ENCODE measurements at places on chromosomes 12 and 14.

DNA sequence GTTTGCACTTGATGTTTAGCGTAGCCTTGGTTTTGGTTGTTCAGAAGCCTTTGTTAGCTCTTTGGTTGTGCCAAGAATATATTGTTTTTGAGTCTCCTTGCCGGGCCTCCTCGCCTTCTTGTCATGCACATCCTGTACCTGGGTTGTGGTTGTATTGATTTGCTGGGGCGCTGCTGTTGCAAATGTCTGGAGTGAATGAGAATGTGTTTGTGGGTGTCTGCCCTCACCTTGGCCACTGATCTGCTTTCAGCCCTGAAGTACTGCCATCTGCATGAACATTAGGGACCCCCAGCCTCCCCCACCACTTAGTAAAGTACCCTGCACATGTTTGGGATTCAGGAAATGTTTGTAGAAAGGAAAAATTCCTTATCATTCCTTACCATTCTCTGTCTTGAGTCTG is 16.5 kb downstream of the PRKCH start:
- DNase-seq = no peak

GRCh38 chr12:89461190-89461589 is 63.4 kb downstream of the GALNT4 start:
- no peak for DNase-seq

DNA sequence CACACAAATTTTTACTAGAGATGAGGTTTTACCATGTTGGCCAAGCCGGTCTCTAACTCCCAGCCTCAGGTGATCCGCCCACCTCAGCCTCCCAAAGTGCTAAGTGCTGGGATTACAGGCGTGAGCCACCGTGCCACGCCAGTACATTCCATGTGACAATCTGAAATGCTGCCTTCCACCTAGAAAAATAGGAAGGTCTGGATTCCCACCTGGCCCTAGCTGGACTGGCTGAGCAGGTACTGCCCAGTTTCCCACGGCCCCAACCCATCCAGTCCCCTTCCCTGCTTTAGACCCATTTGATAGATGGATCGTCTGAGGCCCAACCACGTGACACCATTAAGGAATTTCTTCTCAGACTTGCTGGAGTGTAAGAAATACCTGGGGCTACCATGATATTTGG is 55.4 kb downstream of the KDM2B start:
- DNase-seq = no peak

DNA sequence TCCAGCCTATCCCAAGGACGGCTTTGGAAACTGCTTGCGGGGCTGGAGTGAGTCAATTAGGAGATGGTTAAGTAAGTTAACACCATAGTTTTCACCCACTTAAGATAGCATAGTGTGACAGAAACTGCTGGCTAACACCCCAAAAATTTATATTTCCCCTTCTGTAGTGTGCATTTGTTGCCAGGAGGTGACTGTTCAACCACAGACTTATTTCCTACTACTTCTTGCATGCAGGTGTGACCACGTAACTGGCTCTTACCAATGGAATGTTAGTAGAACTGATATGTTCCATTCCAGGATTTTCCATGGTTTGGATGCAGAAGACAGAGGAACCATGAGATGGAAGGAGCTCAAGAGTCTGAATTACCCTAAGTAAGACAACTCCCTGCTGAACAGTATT is 52.9 kb upstream of the SLC35F4 start:
- DNase-seq = no peak

DNA sequence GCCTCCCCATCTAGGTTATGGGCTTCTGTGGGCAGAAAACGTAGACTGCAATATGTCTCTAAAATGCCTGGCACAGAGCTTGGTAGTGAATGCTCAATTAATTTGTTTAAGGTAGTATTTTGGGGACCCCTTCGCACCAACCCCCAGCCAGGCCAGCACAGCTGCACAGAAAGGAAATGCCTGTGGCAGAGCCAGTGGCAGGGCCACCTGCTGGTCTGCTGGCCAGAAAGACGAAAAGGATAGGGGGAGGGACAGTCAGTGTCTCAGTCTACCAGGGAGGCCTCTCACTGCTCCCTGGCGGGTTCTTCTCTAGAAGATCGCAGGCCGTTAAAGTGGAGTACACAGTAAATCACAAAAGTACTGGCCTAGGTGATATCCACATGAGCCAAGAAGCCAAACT is 3.5 kb downstream of the RAB15 start:
- DNase-seq = no peak

DNA sequence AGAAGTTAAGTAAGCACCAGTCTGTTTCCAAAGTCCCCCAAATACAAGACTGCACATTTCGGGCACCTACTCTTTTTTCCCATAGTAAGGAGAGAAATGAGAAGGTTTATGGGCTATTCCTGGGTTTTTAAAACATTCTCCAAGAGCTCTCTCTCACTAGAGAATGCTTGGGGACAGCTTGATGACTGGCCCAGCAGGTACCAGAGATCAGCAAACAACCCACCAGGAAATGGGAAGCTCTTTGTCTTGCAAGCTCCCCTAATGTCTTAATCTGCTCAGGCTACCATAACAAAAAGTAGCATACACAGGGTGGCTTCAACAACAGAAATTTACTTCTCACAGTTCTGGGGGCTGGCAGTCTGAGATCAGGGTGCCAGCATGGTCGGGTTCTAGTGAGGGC is 41.8 kb upstream of the CRY1 start:
- no peak for DNase-seq

- no peak for DNase-seq
Measured at GRCh38 chr14:41476526-41476925, 130.2 kb upstream of the LRFN5 start.

All from forelimb muscle (tissue), 1 donor.